ENCODE measurements at places on chromosomes 6 and 20.

- peak; percentile 91 for DNase-seq
Observed at GRCh38 chr20:36098364-36098763, 56.2 kb upstream of the EPB41L1 start.

GRCh38 chr6:150312395-150312794 lies 56.4 kb upstream of the IYD start:
- no peak for DNase-seq

DNA sequence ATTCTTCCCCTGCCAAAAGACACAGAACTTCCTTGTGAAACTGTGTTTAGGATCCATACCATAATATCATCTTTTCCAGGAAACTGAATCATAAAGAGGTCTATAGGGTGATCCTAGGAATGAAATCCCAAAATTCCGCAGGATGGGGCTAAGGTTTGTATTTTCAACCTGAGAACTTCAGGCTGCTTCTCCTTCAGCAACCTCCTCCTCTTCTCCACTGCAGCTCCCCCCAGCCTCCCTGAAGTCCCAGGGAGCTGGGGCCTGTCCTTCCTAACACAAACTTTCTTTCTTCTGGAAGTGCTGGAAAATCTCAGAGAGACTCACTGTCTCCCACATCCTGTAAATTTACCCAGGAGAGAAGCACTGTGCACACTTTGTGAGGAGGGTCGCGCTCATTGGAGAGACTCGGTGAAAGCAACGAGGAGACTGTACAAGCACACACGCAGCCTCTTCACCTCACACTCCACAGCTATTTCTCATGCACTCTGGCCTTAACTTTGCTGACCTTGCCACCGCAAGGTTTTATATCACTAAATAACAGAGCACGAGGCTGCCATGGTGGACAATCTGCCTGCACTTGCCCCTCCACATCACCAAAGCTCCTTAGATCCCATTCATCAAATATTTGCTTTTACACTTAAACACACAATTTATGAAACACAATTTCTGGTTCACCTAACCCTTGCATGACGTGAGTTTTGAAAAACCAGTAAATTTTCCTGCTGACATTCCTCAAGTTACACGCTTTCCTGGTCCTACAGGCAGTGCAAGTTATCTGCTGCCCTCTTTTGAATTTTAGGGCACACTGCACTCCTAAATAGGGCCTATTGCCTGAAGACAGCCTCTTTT lies 14.3 kb downstream of the ID4 start:
- DNase-seq = no peak

DNA sequence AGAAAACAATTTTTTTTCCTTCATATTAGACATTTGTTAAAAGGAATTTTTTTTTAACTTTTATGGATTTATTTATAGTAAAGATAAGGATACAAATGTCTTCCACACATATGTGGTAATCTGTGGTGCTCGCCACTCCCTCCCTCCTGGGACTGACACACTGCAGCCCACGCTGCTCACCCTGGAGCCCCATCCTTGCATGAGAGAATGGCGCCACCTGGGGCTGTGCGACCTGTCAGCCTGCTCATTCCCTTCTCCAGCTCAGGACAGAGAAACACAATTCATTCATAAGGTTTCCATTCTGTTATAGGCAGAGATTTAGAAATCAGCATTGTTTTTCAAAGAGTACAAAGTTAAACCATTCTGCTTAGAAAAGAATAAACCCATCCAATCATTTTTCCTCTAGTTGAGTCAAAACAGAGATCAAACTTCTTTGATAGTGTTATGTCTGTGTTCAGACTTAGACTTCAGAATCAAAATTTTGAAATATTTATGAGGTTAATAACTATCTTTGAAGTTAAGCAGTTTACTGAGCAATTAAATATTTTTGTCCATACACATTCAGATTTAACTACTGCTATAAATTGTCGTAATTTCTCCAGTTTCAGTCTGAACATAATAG lies 42.8 kb upstream of the DYNLRB1 start:
- DNase-seq = peak; percentile 48

DNA sequence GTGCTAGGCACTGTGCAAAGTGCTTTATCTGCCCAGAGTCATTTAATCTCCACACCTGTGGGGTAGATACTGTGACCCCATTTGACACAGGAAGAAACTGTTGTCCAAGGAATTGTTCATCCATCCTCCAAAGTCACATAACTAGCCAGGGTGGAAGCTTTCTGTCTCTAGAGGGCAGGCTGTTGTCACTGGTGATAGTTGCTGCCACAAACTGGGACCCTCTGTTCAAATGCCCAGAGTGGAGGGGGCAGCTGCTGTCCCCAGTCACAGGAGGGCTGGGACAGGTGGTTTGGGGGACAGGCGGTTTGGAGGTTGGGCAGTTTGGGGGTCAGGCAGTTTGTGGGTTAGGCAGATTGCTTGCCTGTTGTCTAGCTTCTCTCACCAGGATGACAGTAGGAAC lies 16.1 kb upstream of the TMEM242 start:
- DNase-seq = no peak

DNA sequence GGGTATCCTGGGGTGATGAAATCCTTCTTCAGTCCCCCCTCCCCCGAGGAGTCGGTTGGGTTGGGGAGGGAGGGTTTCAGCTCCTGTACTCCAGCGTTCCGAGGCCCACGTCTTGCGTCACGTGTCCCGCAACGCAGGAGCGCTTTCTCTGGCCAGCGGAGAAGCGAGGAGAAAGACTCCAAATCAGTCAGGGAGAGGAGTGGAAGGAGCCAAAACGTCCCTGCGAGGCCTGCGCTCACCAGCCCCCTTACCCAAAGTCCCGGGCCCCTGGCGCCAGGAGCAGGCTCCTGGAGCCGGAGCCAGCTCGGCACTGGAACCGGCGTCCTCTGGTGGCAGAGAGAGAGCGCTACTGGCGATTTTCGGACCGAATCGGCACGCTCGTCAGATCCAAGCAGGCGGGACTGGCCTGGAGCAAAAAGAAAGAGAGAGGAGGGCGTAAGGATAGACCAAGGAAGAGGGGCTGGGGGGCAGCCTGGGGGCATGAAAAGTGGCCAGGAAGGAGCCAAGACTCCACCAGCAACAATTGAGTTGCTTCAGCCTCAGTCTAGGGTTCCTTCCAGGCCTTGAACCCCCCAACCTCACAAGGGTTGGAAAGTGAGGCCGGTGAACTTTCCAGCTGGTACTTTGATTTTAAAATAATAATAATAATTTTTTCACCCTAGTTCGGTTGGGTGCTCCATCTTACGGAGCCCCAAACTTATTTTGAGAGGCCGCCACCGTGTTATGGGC lies at the start of gene GNAS:
TSS of gene GNAS (plus strand) at position 174 of the 729 bp plus-strand sequence.
- DNase-seq = peak; percentile 28

DNA sequence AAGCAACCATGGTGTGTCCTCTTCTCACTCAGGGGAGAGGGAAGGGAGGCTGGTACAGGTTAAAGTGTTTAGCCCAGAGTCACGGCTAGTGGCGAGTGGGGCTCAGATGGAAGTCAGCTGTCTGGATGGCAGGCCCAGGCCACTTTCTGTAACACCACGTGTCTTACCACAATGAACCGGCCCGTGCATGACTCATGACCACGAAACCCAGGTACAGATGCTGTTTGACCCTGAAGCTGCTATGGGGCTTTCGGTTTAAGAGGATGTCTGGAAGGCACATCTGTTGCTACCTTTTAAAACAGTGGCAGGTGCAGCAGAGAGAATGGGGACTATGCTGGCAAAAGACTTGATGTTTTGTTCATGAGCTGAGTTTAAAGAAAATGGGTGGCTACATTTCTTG lies 36.5 kb upstream of the MPC1 start:
- DNase-seq = no peak

DNA sequence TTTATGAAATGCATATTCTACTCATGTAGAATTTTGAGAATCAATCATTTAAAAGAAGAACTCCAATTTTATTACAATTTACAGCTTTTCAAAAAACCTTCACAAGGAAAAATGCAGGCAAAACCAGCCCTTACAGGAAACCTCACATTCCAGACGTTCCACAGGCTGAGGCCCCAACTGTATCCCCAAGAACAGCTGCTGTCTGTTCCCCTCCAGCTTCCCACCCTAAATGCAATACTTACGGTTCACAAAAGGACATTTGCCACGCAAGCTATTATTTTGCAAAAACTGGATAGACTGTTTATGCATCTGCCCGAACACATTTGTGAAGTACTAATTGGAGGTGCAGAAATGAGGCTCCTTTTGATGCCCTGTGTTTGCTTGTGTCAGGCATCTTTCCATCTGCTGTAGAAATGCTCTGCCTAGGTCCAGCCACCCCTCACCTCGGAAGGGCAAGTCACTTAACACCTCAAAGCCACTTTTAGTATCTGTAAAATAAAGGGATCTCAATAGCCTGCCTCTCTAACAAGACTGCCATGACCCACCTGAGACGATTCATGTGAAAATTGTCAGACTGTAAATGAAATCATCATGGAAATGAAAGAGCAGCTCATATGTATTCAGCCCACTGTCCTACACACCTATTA lies 26.5 kb downstream of the PDE10A start:
- DNase-seq = no peak

GRCh38 chr20:2109425-2110210 lies 8.0 kb downstream of the STK35 start:
- no peak for DNase-seq

DNA sequence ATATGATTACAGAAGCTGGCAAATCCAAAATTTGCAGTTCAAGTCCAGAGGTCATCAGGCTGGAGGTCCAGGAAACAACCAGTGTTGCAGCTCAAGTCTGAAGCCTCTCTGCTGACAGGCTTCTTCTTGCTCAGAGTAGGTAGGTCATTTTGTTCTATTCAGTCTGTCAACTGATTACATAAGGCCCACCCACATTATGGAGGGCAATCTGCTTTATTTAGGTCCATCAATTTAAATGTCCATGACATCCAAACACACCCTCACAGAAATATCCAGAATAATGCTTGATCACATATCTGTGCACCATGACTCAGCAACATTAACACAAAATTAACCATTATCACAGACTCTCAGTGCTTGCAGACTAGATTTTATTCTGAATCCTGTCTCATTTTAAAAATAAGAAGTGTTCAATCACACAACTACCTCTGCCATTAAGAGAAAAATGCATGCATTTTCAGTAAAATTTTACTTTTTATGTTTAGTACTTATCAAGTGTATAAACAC lies 759.2 kb upstream of the ADGRB3 start:
- no peak for DNase-seq

GRCh38 chr6:149223120-149223903 lies 94.2 kb upstream of the TAB2 start:
- no peak for DNase-seq

DNA sequence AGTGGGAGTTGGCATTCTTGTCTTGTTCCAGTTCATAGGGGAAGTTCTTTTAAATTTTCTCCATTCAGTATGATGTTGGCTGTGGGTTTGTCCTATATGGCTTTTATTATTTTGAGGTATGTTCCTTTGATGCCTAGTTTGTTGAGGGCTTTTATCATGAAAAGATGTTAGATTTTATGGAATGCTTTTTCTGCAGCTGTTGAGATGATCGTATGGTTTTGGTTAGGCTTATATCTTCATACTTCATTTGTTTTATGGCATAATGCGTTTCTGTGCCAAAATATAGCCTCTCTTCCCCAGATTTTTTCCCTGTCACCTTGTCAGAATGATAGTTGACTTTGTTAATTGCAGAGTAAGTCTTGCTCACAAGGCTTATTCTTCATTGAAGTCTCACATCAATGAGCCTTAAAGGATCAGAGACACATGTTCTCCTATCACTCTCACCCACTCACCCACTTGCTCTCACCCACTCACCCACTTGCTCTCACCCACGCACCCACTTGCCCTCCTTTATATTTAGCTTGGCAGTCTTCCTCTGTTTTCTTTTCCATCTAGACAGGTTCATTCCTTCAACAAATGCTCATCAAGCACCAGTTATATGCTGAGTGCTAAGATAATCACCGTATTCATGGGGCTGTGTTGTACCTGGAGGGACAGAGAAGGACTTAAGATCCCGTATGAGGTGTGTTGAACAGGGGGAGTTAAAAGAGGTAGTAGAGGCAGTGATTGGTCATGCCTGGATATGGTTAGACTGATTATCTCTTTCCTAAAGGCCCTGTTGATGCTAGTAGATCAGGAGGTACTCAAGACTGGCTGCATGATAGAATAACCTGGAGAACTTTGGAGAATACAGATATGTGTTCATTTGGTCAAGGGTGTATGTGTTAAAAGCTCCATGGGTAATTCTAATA lies 19.3 kb downstream of the UST start:
- no peak for DNase-seq

DNA sequence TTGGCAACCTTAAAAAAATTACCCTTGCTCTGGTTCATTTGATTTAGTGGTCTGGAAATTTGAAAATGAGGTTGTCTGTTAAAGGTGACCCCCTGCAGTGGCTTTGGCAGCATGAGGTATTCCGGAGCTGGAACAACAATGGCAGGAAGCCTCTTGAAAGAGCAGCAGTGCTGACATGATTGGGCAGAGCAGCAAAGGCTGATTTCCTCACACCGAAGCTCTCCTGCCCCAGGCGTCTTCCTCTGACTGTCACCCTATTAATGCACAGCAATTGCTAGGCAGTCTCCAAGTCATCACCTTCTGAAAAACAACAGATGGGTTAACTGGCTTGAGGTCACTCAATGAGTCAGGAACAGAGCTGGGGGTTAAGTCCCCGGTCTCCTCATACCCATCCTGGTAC lies 241.8 kb upstream of the MMS22L start:
- no peak for DNase-seq

DNA sequence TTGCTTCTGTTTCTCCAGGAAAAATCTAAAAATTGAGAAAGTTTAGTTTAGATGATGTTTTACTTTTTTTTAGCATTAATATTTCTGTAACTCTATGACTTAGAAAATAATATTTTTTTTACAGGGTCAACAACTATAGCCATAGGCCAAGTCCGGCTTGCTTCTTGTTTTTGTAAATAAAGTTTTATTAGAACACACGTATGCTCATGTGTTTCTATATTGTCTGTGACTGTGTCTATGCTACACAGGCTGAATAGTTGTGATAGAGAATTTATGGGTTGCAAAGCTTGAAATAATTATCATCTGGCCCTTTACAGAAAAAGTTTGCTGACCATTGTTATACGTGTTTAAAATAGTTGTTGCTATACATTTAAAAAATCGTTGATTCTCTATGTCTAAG lies 399.2 kb downstream of the EPM2A start:
- DNase-seq = no peak

- peak; percentile 92 for DNase-seq
Observed at GRCh38 chr20:34570859-34571306, 12.4 kb downstream of the MAP1LC3A start.

DNA sequence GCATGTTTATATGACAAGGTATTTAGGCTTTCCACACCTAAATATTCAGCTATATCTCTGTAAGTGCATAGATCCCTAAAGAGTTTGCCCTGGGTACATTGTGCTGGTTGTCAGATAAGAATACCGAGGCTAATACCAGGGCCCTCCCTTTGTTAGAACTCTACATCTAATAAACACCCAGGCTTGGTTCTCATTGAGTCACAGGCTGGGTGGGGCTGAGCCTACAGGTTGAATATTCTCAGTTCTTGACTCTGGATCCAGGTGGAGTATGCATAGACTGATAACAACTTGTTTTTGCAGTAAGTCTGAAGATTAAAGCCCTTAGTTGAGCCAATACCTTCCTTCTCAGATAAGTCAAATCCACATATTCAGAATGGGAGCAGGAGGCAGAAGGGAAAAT lies 312.2 kb upstream of the FLRT3 start:
- DNase-seq = no peak

DNA sequence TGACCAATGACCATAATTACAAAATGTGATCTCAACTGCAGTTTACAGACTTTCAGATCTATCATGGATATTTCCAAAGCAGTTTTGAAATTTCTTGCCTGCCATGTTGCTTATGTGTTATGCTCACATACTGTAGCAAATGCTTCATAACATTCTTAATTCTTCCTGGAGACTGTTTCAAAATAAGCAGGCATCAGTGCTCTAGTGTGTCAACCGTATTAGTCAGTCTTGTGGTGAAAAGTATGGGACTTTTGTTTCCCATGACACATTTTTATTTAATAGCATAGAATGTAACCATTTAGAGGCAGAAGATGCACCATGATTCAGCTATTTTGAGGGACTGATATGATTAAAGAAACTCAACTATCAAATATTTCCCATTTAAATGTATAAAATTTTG lies 1.7 kb downstream of the POPDC3 start:
- peak; percentile 34 for DNase-seq
